Left lung (tissue), 14 donors: ENCODE measurements at places on chromosomes 6 and 20.

GRCh38 chr20:5913166-5913565, 37.2 kb downstream of the TRMT6 start:
- DNase-seq, result no peak

DNA sequence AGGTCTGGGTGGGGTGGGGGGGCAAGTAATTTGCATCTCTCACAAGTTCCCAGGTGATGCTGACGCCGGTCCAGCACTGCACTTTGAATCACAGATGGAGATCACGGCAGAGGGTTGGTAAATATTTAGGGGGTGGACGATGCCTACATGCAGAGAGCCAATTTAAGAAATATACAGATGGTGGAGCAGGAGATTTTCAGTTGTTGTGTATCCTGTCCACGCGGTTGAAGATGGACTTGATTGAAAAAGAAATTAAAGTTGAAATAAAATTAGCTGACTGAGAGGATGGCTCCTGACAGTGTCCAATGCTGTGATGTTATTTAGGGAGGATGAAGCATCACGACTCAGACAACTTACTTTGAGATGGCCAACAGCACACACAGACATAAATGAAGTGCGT, 74.6 kb downstream of the PHACTR3 start:
- DNase-seq, result no peak

DNA sequence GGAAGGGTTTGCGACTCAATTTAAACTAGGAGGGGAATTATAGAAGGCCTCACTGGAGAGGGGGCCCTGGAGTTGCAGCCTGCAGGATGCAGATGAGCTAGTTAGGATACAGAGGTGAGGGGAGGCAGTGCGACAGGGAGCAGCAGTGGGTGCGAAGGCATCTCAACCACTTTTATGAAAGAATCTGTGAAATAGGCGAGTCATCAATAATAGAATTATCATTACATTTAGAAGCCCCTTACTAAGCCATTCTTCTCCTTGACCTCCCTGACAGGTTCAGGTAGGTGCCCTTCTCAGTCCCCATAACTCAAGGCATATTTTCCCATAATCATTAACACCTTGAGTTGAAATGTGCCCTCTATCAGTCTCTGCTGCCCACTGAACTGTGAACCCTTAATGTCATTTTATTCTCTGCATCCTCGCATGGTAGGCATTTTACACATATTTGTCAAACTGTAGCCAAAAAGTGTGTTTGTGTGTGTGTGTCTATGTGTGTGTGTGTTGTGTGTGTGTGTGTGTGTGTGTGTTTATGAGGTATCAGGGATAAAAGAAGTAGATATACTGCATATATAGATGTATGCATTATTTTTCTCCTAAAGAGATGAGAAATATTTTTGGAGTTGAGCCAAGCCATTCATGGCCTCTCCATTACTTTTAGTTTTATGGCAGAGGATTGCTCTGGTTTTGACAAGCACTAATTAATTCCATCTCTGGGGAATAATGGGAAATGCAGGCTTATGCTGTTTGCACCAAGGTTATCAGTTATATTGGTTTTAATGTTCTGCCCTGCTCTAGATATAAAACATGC, 898.8 kb downstream of the KIF16B start:
- DNase-seq, result no peak

DNA sequence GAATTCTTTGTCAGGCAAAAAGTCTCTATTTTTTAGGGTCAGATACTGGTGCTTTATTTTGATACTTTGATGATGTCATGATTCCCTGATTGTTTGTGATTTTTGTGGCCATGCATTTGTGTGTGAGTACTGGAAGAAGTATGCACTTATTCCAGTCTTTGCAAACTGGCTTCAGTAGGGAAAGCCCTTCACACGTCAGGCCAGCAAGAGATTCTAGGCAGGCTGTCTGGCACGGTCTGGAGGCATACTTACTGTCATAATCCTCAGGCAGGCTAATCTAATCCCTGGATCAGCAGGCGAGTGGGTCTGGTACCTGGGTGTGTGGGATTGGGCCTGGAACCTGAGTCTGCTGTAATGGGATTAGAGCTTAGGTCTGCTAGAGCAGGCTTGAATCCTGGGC, 391.8 kb upstream of the MMS22L start:
- no peak for DNase-seq

DNA sequence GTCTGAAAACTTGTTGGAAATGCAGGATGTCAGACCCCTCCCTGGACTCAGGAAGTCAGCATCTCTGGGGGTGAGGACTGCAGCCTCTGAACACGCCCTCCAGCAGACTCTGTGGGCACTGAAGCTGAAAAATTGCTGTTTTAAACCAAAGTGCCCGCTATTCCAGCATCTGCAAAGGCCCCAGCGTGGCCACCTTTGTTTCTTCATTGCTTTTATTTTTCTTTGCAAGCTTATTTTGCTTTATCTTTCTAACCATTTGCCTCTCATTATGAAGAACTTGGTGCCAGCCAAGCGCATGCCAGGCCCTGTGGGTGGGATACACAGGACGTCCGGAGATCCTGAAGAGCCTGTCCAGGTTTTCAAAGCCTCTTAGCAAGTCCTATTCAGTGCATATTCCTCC, 203.9 kb upstream of the CST7 start:
- DNase-seq, result no peak

GRCh38 chr20:46293084-46293483, 15.2 kb downstream of the CDH22 start:
- no peak for DNase-seq

DNA sequence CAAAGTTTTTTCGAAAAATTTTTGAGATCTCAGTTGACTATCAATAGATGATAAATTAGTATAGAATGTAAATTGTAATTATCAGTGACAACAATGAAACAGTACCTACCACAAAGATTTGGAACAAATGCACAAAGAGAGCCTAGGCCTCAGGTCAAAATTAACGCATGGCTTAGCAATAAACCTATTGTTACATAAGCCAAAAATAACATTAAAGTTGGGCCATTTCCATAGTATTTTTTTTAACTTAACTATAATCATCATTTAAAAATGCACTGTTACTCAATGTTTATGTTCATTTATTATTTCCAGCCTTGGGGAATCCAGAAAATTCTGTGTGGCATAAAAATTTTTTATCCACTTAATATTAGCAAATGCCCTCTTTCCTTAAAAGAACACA, 117.0 kb downstream of the EPB41L2 start:
- DNase-seq, result no peak
